ENCODE measurements at places on chromosomes 3 and 15. TPM values are rescaled to one million over a fixed set of nuclear protein-coding genes. Genes with fewer than 3 reads are reported as not detected.

CSPG5 gene
- 0.32 TPM for total RNA-seq

- no peak for DNase-seq
Observed at GRCh38 chr15:72154316-72154715, 36.1 kb downstream of the SENP8 start.

CDHR4 gene
- not detected for total RNA-seq

- peak; percentile 44 for DNase-seq
Observed at GRCh38 chr3:58398669-58399333, 34.8 kb downstream of the PDHB start.

- DNase-seq = no peak
Observed at GRCh38 chr15:31377030-31377429, 50.4 kb downstream of the KLF13 start.

DNA sequence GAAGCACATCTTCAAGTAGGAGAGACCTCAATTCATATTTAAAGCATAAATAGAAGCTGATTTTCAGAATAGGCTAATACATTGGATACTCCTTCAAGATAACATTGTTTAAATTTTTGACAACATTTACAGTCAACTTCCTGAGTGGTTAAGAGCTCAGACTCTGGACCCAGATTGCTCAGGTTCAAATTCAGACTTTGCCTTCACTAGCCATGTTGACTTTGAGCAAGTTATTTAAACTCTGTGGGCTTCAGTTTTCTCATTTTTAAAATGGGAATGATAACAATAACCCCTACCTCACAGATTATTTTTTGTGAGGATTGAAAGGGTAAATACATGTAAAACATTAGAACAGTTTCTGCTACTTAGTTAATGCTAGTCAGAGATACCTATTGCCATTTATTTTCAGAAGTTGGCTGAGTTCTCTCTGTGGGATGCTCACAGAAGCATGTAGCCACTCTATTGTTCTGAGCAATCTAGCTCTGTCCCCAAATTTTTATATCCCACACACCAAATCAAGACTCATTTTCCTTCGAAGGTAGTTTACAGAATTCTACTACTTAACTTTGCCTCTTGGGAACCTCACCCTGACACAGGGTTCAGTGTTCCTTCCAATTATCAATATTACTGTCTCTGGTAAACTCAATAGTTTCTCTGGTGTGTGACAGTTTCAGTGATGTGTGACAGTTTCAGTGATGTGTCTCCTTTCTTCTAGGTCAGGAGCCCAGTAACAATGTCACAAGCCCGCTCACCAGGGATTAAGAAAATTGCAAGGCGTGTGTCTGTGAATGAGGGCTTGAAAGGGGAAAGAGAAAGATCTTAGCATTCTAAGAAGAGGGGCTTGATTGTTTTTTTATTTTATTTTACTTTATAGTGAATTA lies 79.4 kb upstream of the OSTN start:
- no peak for DNase-seq

GRCh38 chr3:96416549-96417255 lies 397.7 kb upstream of the EPHA6 start:
- no peak for DNase-seq

CNTN6 gene
- total RNA-seq = 0.97 TPM

NRG4 gene
- total RNA-seq = under 0.01 TPM

GRCh38 chr15:48553559-48553958 lies 92.0 kb downstream of the FBN1 start:
- no peak for DNase-seq

CACNA1D gene
- under 0.01 TPM for total RNA-seq

GRCh38 chr3:129295286-129295685 lies 16.6 kb downstream of the HMCES start:
- no peak for DNase-seq

DNA sequence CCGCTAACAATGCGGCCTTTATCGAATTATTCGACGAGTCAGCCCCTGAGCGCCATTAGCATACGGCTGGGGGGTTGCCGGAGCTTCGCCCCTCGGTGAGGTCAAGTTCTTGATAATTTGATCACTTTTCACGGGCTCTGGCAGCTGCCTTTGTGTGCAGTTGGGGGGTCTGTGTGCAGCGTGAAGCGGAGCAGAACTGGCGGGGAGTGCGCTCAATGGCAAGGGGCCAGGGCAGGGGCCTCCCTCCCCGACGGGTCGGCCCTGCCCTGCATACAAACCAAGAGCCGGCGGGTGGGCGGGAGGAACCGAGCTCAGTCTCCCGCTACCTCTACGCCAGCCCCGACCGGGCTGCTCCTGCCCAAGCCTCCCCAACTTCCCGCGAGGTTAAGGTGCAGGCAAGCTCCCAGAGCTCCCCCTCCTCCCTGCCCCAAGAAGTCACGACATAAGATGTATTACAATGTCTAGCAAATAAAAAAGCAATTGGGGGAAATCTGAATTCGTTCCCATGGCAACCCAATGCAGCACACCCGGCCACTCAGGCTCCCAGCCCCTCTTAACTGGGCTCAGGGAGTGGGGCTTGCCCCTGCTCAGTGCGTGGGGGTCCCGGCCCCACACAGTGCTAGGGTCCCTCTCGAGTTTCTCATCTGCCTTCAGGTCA lies 34.1 kb upstream of the POLG start:
- no peak for DNase-seq

DNA sequence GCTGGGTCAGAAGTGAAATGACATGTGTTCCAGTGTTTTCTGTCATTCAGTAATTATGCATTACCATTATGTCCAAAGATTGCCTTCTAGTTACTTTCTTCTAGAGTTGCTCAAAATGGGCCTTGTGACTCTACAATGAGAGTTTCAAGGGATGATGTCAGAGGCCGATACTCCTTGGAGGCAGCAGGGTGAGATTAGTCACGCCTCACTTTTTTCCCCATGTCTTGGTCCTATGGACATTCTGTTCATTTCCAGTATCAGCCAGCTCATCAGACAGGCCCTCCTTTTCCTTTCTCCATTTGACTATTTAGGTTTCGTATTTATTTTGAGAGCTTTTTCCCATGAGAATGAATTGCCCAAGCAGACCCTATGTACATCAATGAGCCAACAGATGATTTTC lies 17.5 kb downstream of the VGLL3 start:
- peak; percentile 91 for DNase-seq

- DNase-seq = no peak
Observed at GRCh38 chr15:69302929-69303328, 4.2 kb downstream of the PAQR5 start.

ARGFX gene
- total RNA-seq = not detected

DNA sequence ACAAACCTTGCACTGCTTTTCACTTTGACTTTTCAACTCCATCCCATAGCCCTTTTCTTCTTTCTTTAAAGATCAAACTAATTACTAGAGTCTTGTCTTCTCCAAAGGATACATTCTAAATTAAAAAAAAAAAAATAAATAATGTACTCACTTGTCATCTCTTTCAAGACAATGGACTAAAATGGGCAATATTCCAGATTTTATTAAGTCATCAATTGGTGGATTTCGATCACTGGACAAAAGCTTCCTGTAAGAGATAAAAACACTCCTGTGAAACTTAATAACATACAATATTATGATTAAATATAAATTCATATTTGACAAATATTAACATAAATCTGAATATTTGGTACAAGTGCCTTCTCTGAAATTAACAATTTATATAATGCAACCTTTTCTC lies 34.1 kb downstream of the KPNA4 start:
- DNase-seq = no peak

C3orf85 gene
- total RNA-seq = not detected

GRCh38 chr3:171778493-171778892 lies 31.8 kb downstream of the PLD1 start:
- no peak for DNase-seq

PYGO1 gene
- total RNA-seq = 9.0 TPM

GRCh38 chr3:169348929-169349621 lies 314.4 kb downstream of the MECOM start:
- DNase-seq = no peak

- no peak for DNase-seq
Observed at GRCh38 chr3:47370887-47371697, 9.7 kb upstream of the PTPN23 start.

DNA sequence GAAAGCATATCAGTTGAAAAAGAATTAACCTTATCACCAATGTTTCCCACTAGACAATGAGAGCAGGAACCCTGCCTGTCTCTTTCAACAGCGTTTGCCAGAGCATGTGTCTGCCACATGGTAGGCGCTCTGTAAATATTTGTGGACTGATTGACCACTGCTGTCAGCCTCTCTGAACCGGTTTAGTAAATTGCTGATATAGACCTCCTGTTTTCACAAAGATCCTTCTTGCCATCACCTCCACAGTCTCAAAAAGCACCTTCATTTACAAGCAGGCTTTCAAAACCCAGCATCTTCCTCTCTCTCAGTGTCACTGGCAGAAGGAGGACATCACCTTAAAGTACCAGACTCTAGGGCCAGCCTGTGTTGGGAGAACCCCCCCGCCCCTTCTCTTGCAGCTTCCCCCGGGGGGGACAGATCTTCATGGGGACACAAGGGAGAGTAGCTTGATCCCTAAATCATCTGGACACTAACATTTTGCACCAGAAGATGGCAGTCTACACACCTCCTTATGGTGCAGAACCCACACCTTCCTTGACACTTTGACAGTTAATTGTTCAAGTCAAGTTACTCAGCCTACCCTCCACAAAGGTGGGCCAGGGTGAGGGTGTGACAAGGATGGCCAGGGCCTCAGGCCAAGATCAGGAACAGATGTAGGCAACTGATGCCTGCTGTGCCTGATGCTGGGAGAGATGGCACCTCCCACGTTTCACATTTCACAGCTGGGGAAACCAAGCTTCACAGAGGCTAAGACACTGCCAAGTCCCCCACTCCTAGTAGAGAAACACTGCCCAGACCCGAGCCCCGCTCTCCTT lies 37.8 kb upstream of the USP3 start:
- peak; percentile 72 for DNase-seq

TRPM7 gene
- total RNA-seq = 58.3 TPM

- DNase-seq = no peak
Observed at GRCh38 chr3:149374793-149375500, 2.5 kb downstream of the TM4SF1 start.

TMEM207 gene
- total RNA-seq = not detected

GRCh38 chr3:197508051-197508451 lies 47.7 kb downstream of the BDH1 start:
- no peak for DNase-seq

- peak; percentile 81 for DNase-seq
Observed at GRCh38 chr3:123816673-123817207, 67.4 kb downstream of the MYLK start.

DNA sequence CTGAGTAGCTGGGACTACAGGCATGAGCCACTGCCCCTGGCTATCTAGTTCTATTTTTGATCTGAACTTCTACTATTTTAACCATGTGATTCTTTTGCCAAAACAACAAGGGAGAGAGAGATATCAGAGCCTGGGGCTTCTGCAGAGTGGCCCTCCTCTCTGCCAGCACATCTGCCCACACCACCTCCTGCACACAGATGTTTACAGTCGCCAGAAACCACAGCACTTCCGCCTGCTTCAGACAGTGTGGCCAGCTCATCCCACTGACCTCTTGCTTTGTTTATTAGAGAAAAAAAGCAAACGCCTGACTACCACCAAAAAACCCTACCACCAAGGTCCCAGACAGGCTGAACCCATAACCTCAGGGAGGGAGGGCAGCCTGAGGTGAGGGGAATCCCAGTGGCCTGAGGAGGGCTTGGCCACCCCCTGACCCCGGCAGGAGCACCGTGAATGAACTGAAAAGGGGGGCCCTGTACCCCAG lies 85.9 kb upstream of the ABHD2 start:
- peak; percentile 96 for DNase-seq

- no peak for DNase-seq
Observed at GRCh38 chr3:131387796-131388489, 6.4 kb downstream of the NUDT16 start.

GRCh38 chr3:126859415-126860246 lies 123.3 kb upstream of the PLXNA1 start:
- no peak for DNase-seq
